ENCODE measurements at places on chromosomes 7 and 10.

DNA sequence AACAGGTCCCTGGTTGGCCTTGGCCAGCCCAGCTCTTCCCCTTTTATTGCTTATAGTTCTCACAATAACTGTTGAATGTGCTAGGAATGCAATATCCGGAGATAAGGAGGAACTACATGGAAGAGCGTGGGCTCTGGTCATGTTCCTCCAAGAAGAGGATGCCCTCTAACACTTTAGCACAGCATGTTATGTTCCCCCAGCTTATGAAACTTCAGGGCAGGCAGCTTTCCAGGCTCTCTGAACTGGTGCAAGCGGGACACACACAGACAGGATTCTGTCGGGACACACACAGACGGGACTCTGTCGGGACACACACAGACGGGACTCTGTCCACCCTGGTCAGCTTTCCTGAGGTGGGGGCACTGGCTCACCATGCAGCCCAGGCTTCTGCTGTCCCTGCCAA, 141.6 kb downstream of the PKD1L1 start:
- no peak for DNase-seq

GRCh38 chr7:1546909-1547776, 8.9 kb downstream of the TMEM184A start:
- no peak for DNase-seq

DNA sequence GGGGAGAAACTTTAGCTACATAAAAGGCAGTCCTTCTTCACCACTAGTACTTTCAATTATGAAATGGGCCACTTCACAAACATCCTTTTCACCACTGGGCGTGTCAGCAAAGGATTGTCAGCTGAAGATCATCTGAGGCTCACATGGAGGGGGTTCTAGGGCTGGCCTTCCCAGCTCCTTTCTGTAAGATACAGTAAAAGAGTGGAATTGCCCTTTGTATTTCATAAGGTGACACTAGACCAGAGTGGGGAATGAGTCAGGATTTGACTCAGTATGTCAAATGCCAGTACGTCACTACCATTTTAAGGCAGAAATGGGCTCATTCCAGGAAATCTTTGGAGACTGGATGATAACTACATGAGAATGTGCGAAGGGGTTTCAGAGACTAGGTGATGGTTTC, 21.2 kb upstream of the BLOC1S2 start:
- no peak for DNase-seq

GRCh38 chr10:52437205-52437646, 123.1 kb downstream of the DKK1 start:
- no peak for DNase-seq

GRCh38 chr10:80526218-80526617, 11.5 kb upstream of the SH2D4B start:
- no peak for DNase-seq

- no peak for DNase-seq
These were observed 180.0 kb upstream of the AHR start for GRCh38 chr7:17118412-17118811.

DNA sequence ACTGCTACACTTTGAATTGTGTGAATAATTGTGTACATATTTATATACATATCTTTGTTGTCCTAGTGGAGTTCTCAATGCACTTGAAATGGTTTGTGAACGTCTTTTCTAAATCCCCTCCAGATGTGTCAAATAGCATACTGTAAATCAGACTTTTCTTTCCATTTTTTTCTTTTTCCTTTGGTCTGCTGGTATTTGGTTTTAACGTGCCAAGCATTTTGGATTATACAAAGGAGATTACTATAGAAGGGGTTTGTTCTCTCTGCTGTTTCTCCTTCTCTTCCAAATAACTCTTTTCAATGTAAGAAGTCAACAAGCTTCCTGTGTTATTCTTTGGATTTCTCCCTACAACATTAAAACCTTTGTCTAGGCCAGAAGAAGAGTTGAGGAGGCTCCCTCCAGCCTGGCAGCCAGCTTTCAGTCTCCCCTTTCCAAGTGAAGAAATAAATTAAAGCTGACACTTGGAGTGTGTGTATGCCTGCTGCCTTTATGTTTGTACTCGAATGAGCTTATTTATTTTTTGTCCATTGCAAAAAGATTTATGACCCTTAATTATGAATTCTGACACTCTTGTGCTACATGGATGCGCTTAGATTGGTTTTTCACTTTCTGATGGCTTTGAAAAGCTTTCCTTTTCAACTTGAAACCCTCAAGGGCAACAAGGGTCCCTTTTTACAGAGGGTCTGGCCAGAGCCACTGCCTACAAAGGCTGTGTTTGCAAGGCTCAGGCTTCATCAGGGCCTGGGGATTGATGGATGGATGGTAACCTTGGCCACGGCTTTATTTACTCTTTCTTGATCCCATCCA, 107.8 kb downstream of the RAB18 start:
- no peak for DNase-seq

- no peak for DNase-seq
These were observed 1.9 kb upstream of the SNX13 start for GRCh38 chr7:17942231-17942630.

- no peak for DNase-seq
These were observed 67.5 kb downstream of the CUX1 start for GRCh38 chr7:101884671-101885596.
